Sciatic nerve (tissue), 2 donors: ENCODE measurements at places on chromosomes 4 and X. TPM values are rescaled to one million over a fixed set of nuclear protein-coding genes. Genes with fewer than 3 reads are reported as not detected.

IL1RAPL1 gene
- total RNA-seq: 10.3 TPM

RBM46 gene
- 0.58 TPM for total RNA-seq

PSAPL1 gene
- total RNA-seq: 0.09 TPM

HTRA3 gene
- 23.7 TPM for total RNA-seq

DOK7 gene
- total RNA-seq: not detected

PTPN13 gene
- 90.1 TPM for total RNA-seq

NEUROG2 gene
- total RNA-seq: not detected

DMRTC1 gene
- not detected for total RNA-seq

ATP1B4 gene
- not detected for total RNA-seq

GRCh38 chr4:19224820-19225219 is 1026.9 kb upstream of the SLIT2 start:
- DNase-seq: no peak

GRCh38 chr4:170931321-170931720 is 841.6 kb upstream of the AADAT start:
- DNase-seq: no peak

DNA sequence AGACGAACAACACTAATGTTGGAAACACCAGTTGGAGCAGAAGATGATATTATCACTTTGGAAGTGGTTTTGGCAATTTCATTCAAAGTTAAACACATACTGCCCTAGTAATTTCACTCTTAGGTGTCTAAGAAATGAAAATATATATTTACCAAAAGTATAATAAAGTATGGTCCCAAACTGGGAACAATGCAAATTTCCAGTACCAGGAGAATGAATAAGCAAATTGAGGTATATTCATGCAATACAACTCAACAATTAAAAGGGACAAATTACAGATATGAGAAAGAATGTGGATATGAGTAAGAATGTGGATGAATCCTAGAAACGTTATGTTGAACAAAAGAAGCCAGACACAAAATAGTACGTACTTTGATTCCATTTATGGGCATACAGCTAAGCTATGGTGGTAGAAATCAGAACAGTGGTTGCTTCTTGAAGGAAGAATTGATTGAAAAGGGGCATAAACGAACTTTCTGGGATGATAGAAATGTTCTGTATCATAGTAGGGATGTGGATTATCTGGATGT is 10.0 kb downstream of the ELMOD2 start:
- DNase-seq: no peak

- peak; percentile 70 for DNase-seq
These were observed 4.7 kb upstream of the S100P start for GRCh38 chr4:6688879-6689505.

DNA sequence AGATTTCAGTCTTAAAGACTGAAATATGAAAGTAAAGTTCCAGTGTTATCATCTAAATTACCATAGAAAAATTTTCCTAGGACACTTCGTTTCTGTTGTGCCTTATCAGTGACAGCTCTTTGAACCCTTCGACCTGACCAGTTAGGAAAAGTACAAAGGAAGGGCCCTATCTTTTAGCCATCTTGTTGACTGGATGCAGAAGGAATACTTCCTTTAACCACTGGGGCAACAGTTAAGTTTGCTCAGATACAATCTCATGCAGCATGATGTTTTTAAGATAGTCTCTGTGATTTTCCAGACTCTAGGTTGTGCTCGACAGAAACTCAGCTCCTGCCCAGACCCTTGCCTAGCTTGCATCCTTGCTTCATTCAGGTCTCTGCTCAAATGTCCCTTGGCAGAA is 210.5 kb upstream of the RPS6KA3 start:
- DNase-seq: no peak

DNA sequence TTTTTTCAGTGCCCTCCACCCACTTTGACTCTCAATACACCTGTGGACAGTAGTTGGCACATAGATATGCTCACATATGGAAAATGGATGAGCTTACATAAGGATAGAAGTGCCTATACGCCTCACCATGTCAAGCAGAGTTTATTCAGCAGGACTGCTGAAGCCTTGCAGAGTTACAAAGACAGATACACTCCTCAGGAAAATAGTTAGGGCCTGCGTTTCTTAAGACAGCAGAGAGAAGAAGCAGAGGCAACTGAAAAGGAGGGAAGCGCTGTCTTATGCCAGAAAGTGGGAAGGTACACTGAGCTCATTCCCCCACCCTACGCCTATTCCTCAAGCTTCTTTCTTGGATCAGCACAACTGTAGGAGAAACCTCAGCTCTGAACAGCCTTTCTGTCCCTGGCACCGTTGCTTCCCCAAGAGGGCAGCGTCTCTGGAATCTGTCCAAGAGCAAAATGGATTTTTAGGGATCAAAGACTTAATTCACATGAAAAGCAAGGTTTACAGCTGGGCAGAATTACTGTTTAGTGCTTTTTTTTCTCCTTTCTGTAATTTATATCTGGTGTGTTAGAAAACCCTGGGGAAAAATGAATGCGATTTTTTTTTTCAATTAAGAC is 37.3 kb upstream of the MBTPS2 start:
- no peak for DNase-seq

GRCh38 chrX:122504026-122504425 is 680.1 kb upstream of the GRIA3 start:
- DNase-seq: no peak

- no peak for DNase-seq
These were observed 616.1 kb upstream of the CPEB2 start for GRCh38 chr4:14386196-14386595.

GRCh38 chr4:77012726-77013125 is 63.1 kb downstream of the CCNI start:
- DNase-seq: no peak
